ENCODE measurements at places on chromosomes 12 and 14.

DNA sequence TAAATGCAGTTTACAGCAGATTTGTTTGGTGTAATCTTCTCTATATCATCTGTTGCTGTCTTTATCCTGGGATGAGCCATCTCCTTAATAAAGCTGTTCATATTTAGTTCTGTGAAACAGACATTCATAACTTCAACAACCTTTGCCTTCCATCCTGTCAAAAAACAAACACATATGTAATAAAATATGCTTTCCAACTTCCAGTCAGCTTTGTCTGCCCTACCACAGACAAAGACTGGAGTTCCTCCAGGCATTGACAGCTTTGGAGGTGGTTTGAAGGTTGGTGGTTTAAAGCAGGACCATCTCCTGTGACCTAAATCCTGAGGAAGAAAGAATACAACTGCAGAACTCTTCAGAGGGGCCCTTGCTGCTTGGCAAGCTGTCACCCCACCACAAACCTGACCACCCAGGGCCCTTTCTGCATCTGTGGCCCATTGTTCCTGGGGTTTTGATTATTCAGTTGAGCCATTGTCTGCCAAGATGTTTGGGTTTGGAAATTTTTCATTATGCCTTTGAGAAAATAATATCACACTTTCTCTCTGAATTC is 28.2 kb upstream of the PTGR2 start:
- DNase-seq, result no peak

DNA sequence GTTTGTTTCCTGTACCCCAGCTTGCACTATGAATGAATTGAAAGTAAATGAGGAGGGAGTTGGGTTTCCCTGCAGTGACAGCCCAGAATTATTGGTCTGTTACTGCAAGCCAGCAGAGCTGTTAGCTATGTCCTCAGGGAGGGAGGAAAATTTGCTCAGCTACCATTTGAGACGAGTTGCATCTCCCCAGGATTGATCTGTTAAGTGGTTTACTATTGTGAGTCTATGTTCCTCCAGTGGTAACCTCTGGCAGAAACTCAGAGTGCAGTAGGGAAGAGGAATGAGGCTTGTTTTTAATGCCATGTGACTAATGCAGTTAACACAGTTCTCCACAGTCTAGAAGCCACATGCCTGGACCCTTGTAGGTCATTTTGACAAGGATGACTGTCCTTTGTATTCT is 173.9 kb downstream of the SLC15A4 start:
- no peak for DNase-seq

DNA sequence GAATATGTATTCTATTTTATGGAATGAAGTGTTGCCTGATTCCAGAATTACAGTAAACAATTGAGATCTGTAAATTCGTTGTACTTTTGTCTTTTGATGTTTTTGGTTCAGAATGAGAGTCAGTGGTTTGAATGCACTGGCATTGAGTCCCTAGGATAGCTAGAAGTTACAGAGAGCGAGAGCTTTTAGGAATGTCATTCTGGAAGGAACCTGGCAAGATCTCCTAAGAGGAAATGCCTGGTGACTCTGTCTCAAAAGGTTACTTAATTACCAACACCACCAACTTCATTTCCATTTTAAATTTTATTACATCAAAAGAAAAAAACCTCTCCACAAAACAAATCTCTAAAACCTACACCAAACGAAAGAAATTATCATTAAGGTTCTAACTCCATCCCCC is 6.0 kb upstream of the CEBPE start:
- no peak for DNase-seq

- no peak for DNase-seq
Measured at GRCh38 chr12:15186597-15186996, 34.6 kb downstream of the RERG start.

DNA sequence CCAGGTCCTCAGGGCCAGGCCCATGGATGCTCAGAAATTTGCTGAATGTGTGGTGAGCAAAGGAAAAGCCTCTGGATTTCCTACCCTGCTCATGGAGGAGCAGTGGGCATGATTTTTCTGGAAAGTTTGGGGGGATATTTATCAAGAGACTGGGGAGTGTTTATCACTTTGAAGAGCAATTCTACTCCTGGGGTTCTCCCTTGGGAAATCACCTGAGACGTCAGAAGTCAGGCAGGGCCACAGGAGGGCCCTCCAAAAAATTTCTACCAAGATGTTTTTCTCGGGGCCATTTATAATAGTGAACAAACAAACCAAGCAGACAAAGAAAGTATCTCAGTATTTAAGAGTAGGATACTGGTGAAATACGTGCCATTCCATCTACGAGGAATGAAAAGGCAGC is 20.1 kb upstream of the EIF2B2 start:
- DNase-seq, result no peak

GRCh38 chr14:75453817-75454434 is 26.1 kb downstream of the JDP2 start:
- DNase-seq, result no peak

Data from activated CD4-positive, CD25-positive, alpha-beta regulatory T cell treated with anti-CD3 and anti-CD28 coated beads, Interleukin-2, amount 50 U/mL, for 16 hours (primary cell).